CD4-positive, alpha-beta T cell treated with Interleukin-4 for 1 hour (primary cell): ENCODE measurements at places on chromosomes 3 and 15.
A peak's percentile ranks its signal among the peaks of the same experiment; 100 is the strongest.

- no peak for DNase-seq
Observed at GRCh38 chr3:32046102-32046501, 60.3 kb upstream of the GPD1L start.

GRCh38 chr15:68299436-68299835, 21.9 kb downstream of the FEM1B start:
- DNase-seq = no peak

DNA sequence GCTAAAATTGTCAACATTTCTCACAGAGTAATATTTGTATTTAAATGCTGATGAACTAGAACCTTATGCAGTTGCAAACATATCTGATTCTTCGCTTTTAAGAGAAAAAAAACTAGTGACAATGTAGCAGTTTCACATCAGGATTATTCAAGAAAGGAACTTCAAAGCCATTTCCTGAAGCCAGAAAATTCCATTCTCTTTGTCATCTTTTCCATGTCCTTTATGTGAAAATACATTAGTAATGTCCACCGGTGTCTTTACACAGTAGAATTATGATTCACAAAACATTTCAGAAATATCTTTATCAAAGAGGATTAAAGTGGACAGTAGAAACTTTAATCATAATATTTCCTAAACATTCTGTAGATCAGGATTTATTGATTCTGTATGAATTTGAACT, 12.7 kb upstream of the LXN start:
- no peak for DNase-seq

DNA sequence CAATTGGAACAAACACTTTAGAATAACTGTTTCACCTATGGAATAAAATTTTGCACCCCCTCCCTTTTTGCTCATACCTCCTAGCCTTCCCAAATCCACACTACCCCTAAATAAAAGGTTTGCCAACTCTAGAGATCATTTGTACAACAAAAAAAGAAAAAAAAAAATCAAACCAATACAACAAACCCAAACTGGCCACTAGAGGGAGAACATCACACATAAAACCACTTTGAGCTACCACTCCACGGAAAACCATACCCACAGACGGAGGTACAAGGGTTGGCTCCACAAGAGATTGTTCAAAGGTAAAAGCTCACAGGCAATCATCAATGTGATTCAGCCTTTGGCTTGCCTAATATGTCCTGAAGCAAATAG, 47.6 kb downstream of the SETMAR start:
- peak; percentile 67 for DNase-seq

- DNase-seq = no peak
Observed at GRCh38 chr15:96851613-96852012, 521.1 kb downstream of the NR2F2 start.

GRCh38 chr3:23809294-23809693, 3.5 kb downstream of the UBE2E1 start:
- no peak for DNase-seq
